ENCODE measurements at places on chromosomes 3 and 15.

- no peak for DNase-seq
Measured at GRCh38 chr15:29832709-29833108, 10.4 kb upstream of the TJP1 start.

DNA sequence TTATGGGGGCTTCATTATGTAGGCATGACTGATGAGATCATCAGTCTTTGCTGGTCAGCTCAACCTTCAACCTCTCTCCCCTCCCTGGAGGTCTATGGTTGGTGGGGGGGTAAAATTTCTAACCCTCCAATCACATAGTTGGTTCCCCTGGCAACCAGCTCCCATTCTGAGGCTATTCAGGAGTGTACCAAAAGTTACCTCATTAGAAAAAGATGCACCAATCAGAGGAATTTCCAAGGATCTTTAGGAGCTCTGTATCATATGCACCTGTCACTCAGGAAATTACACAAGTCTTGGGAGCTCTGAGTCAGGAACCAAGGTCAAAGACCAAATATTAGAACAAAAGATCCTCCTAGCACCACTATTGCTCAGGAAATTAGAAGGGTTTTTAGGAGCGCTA lies 21.4 kb upstream of the LEO1 start:
- peak; percentile 64 for DNase-seq

DNA sequence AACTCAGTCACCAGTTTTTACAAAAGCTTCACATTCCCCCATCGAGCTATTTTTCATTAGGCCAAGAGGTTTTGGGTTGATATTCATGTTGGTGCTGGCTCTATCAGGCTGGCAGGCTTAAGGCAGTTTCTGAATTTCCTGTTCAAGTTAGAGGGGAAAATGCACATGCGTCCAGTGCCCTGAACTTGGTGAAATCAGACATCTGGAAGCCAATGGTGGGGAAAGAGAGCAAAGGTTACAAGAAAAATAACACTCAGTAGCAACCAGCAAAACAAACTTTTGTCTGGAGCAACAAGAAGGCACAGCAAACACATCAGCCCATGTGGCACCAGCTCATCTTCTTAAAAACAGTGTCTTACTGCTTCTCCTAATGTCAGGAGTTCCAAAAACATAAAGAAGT lies 155.6 kb upstream of the TSC22D2 start:
- no peak for DNase-seq

DNA sequence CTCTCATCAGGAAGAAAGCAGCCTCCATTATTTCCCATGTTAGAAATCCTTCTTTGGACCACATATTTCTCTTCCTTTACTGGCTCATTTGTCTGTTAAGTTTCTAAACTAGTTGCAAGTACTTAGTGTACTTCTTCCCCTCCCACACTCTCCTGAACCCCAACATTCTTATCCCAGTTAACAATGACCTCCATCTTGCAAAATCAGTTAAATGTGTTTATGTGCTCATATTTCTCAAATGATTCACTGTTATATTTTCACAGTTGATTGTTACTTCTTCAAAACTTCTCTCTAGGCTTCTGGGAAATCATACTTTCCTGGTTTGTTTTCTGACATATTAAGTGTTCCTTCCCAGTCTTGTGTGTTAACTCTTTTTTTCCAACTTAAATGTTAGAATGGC lies 856.9 kb downstream of the EPHA3 start:
- peak; percentile 4 for DNase-seq

DNA sequence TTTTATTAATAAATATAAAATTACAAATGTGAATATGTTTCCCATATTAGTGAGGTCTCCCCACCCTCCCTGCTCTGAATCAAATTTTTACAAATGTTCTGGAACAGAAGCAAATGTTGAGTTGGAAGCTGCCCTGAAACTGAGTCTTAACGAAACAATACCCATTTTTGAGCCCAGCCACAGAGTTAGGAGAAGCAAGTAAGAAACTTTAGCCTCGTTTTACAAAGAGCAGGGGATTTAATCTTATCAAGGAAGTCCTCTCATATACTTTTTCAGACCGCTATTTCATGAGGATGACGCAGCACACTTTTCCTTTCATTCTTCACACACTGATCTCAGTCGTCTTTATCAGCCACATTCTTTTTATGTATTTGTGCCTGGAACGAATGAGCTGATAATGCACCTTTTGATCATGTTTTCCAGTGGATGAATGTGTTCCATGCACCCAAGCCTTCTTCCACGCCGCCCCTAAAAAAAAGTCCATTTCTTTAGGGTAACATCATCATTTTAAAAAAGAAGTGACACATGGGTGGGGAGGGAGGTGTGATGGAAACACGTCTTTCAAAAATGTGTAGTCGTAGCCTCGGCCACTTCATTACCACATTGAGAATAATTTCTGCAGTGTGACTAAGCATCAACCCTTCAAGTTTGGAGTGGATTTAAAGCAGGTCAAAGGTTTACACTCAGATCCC lies 48.1 kb downstream of the SETMAR start:
- no peak for DNase-seq

DNA sequence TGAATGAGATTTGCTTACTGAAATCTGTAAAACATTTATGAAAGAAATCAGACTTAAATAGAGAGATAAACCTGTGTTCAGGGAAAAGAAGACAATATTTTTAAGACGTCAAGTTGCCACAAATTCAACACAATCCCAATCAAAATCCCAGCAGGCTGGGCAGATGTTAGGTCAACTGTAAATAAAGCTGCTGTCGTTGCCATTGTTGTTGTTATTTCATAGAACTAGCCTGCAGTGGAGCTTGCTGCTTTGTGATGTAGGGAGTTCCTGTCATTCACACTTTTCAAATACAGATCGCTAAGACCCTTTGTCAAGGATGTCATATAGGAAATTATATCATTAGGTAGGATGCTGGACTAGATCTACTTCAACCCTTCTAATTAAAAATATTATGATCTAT lies 123.1 kb downstream of the NEO1 start:
- no peak for DNase-seq

DNA sequence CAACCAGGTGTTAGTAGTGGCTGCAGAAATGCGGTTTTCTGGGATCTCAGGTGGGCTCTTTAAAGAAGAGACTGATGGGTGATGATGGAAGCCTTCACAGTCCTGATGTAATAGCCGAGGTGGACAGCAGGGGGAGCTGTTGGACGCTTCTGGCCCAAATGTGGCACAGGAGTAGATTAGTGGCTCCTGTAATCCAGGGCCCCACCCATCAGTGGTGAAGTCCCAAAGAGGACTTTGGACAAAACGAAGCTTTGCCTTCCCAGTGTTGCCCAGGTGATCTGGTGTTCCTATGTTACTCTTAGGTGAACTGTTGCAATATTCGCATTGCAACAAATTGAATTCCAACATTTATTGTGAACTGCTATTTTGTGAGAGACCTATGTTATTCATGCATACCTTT lies 31.8 kb upstream of the MYZAP start:
- DNase-seq = peak; percentile 43

- DNase-seq = peak; percentile 40
Measured at GRCh38 chr3:135503760-135504686, 461.5 kb upstream of the PPP2R3A start.

DNA sequence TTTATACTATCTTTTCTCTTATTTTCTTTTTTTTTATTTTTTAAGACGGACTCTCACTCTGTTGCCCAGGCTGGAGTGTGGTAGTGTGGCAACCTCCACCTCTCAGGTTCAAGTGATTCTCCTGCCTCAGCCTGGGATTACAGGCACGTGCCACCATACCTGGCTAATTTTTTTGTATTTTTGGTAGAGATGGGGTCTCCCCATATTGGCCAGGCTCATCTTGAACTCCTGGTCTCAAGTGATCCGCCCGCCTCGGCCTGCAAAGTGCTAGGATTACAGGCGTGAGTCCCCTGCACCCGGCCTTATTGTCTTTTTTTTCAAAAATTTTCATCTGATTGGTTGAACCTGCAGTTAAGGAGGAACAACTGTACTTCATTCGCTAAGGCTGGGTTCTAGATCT lies 21.8 kb downstream of the ABHD2 start:
- DNase-seq = no peak

All from mammary epithelial cell (primary cell).